Uterus (tissue), 4 donors: ENCODE measurements at places on chromosomes 12 and 14. TPM values are rescaled to one million over a fixed set of nuclear protein-coding genes. Genes with fewer than 3 reads are reported as not detected.
A peak's percentile ranks its signal among the peaks of the same experiment; 100 is the strongest.

DNA sequence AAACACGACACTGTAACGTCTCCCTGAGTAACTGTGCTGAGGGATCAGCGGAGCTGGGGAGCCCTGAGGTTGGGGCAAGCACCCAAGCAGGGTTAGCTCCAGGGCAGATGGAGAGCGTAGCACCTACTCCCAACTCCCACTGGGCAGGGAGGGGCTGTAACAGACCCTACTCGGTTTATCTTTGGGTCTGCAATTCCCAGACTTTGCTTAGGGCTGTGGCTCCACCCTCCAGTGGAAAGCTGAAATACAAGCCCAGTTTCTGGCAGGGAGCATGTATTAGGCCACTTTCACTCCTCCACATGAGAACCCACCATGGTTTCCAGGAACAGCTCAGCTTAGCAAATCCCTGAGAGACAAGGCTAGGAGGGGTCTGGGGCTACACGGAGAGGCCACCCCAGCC lies 17.3 kb upstream of the TC2N start:
- peak; percentile 47 for DNase-seq
- H3K4me3 ChIP-seq = no peak overlapping the region
- H3K27me3 ChIP-seq = no peaks in the 10 kb centered on the region
- peak overlapping the region; percentile 63 for H3K27ac ChIP-seq
- H3K36me3 ChIP-seq = no peaks in the 10 kb centered on the region
- H3K4me1 ChIP-seq = peaks cover 12% of the 10 kb centered on the region

GRCh38 chr14:104450811-104451401 lies 128.7 kb upstream of the C14orf180 start:
- DNase-seq = no peak
- H3K4me3 ChIP-seq = no peak overlapping the region
- H3K36me3 ChIP-seq = no peaks in the 10 kb centered on the region
- no peaks in the 10 kb centered on the region for H3K4me1 ChIP-seq
- no peaks in the 10 kb centered on the region for H3K27me3 ChIP-seq
- H3K27ac ChIP-seq = no peak overlapping the region

GRCh38 chr12:43320281-43320680 lies 231.7 kb downstream of the ADAMTS20 start:
- no peaks in the 10 kb centered on the region for H3K36me3 ChIP-seq
- DNase-seq = no peak
- no peak overlapping the region for H3K27ac ChIP-seq
- no peaks in the 10 kb centered on the region for H3K27me3 ChIP-seq

DNA sequence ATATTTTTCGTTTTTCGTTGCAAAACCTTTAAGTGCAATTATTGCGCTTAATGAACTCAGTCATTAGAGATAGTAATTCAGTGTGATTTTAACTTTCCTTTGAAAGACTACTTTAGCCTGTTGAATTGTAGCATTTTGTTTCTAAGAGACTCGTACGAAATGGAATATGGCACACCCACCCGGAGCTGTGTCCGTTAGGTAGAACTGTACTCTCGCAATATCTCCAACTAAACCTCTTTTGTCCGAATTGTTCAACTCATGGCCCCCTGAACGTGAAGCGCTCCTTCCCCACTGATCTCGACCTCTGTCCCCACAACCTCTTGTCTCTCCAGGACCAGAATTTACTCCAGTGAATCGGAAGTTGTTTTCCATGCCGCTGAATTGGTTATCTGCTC lies 800 bp downstream of the PCNX4 start:
- H3K4me3 ChIP-seq = peak overlapping the region; percentile 52
- peak overlapping the region; percentile 98 for H3K27ac ChIP-seq
- no peaks in the 10 kb centered on the region for H3K27me3 ChIP-seq
- no peaks in the 10 kb centered on the region for H3K36me3 ChIP-seq
- H3K4me1 ChIP-seq = no peaks in the 10 kb centered on the region
- DNase-seq = no peak

DNA sequence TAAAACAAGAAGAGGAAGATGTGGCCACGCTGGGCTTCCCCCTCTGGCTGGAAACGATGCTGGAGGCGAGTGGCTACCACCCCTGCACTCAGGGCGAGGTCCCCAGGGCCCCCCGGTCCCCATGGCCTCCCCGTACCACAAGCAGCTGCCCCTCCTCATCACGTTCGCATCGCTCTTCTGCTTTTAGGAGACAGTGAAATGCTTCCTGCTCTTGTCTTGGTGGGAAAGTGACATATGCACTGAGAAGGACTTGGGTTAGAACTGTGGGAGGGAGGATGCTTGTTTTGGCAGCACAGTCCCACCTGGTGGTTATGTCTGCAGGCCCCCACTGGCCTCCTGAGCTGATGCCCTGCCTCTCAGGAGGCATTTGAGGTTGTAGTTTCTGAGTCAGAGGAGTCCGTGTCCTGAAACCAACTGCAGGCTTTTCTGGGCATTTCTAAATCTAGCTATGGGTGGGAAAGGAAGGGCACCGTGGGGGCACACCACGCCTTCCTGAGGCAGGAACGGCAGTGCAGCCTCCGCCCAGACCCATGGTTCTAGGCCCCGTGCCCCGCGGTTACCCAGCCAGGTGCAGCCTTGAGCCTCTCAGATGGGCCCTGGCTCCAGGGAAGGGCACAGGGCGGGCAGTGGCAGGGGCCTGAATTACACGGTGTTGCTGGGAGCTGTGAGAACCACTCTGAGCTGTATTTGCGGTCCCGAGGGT lies 139.3 kb downstream of the ADGRD1 start:
- no peak overlapping the region for H3K4me3 ChIP-seq
- no peak overlapping the region for H3K27ac ChIP-seq
- H3K36me3 ChIP-seq = no peaks in the 10 kb centered on the region
- peak; percentile 6 for DNase-seq
- H3K4me1 ChIP-seq = no peaks in the 10 kb centered on the region
- H3K27me3 ChIP-seq = no peaks in the 10 kb centered on the region

- H3K27me3 ChIP-seq = no peaks in the 10 kb centered on the region
- H3K36me3 ChIP-seq = no peaks in the 10 kb centered on the region
- DNase-seq = no peak
Measured at GRCh38 chr14:75738192-75738591, 77.1 kb downstream of the TTLL5 start.

- DNase-seq = peak; percentile 72
- peak overlapping the region; percentile 52 for H3K27ac ChIP-seq
- no peaks in the 10 kb centered on the region for H3K27me3 ChIP-seq
- no peak overlapping the region for H3K4me3 ChIP-seq
Measured at GRCh38 chr12:62785941-62786559, 148.9 kb downstream of the PPM1H start.

DNA sequence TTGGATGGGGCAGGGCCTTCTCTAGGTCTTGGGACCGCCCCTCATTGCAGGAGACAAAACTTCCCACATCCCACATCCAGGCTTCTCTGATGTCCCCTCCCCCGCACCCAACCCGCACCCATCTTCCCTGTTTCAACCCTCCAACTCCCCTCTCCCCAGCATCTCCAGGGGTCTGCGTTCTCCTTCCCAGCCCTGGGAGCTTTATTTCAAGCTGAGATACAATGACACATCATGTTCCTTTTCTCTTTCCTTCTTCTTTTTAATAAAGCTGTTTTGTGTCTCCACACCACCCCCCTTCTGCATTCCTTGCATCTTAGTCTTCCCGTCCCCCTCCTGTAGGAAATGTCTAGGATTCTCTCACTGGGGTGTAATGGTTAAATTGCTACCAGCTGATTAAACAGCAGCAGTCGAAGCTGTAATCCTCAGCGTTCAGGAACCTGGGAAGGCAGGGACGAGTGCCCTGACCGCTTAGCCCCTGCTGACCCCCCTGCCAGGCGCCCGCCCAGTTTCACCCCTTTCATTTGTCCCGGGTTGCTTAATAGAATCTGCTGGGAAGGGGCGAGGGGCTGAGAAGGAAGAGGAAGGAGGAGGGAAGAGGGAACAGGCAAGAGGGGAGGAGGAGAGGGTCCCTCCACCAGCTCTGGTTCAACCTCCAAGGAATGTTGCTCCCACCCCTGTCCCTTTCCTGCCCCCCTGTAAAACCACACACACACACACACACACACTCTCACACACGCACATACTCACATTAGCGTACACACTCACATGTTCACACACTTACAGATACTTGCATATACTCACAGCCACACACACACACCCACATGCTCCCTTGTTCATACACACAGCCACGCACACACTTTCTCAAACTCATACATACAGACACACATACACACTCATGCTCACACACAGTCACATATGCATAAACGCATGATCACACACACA lies 104.5 kb upstream of the MED13L start:
- DNase-seq = no peak
- no peaks in the 10 kb centered on the region for H3K36me3 ChIP-seq
- H3K27ac ChIP-seq = peak overlapping the region; percentile 72

The RDH5 gene
- 13.1 TPM for total RNA-seq

DNA sequence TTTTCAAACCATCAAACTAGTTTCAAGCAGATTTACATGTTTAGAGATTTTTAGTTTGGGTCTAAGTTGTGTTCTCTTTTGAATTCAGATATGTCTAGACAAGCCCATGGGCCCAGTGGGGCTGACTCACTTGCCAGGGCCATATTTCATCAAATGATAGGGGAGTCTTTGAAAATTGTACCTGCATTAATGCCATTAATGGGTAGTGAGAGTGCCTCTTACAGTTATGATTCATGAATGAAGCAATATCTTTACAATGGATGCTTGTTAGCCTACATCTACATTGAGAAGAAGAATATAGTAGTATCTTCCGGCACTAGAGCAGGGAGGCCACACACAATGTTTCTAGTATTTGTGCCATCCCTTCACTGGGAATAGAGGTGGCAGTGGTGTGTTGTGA lies 174.2 kb upstream of the E2F7 start:
- no peaks in the 10 kb centered on the region for H3K27me3 ChIP-seq
- no peaks in the 10 kb centered on the region for H3K4me1 ChIP-seq
- H3K27ac ChIP-seq = no peak overlapping the region
- no peak for DNase-seq
- H3K36me3 ChIP-seq = no peaks in the 10 kb centered on the region

The OTOGL gene
- 1.8 TPM for total RNA-seq

DNA sequence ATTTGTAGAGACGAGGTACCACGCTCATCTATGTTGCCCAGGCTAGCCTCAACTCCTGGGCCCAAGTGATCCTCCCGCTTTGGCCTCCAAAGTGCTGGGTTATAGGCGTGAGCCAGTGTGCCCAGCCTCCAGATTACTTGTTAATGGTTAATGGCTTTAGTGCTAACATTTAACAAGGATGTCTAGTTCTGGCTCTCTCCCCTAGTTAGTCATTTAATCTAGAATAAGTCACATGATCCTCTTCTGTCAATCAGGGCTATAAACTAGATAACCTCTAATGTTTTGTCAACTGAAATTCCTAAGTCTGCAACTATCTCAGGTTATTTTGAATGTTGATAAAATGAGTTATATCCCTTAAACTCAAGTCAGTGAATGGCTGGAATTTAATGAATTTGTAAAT lies 15.7 kb downstream of the ACTR6 start:
- H3K27ac ChIP-seq = no peak overlapping the region
- H3K27me3 ChIP-seq = no peaks in the 10 kb centered on the region
- no peak for DNase-seq
- H3K36me3 ChIP-seq = no peaks in the 10 kb centered on the region

The ARHGEF25 gene
- total RNA-seq = 91.4 TPM

- no peak overlapping the region for H3K27ac ChIP-seq
- no peak for DNase-seq
- H3K27me3 ChIP-seq = no peaks in the 10 kb centered on the region
Measured at GRCh38 chr14:22387776-22388241, 201.2 kb downstream of the DAD1 start.

DNA sequence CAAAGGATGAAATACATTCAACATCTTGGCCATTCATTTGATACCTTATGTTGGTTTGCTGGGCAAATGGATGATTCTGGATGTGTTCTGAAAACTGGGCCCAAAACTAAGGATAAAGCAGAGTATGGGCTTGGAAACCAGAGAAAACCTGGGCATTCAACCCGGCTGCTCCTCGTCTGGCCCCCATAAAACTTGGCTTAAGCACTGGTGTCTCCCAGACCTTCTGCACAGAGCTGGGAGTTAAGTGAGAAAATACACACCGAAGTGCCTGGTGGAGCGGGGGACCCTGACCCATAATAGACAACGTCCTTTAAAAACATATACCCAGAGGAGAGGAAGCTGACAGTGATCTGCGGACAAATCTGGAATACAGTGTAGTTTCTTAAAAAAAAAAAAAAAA lies 112.5 kb downstream of the FOXN3 start:
- no peaks in the 10 kb centered on the region for H3K36me3 ChIP-seq
- H3K27ac ChIP-seq = peak overlapping the region; percentile 96
- H3K27me3 ChIP-seq = no peaks in the 10 kb centered on the region
- no peak for DNase-seq

GRCh38 chr12:52009081-52009751 lies 2.5 kb downstream of the TAMALIN start:
- no peak overlapping the region for H3K4me3 ChIP-seq
- H3K27me3 ChIP-seq = no peaks in the 10 kb centered on the region
- H3K36me3 ChIP-seq = no peaks in the 10 kb centered on the region
- H3K4me1 ChIP-seq = peaks cover 6% of the 10 kb centered on the region
- no peak for DNase-seq

The LRP1-AS gene
- total RNA-seq = not detected

DNA sequence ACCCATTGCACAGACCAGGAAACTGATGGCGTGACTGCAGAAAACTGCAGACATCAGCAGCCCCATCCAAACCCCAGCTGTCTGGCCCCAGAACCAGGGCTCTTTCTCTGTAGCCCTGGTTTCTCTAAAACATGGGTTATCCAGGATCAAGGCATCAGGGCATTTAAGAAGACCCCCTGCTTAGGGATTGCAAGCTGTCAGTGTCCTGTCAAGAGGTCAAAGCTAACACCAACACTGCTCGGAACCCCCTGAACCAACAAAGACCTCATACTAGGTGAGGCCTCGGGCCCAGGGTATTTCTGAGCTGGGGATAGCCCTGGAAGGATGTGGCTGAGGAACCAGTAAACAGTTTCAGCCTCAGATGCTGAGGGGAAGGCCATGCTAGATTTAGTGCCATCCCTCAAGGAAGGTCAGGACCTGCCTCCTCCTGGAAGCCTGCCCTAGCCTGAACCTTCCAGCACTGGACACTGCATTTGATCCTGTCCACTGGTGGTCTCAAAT lies 39.2 kb downstream of the BCL11B start:
- no peaks in the 10 kb centered on the region for H3K36me3 ChIP-seq
- no peak for DNase-seq
- peaks cover 8% of the 10 kb centered on the region for H3K27me3 ChIP-seq

DNA sequence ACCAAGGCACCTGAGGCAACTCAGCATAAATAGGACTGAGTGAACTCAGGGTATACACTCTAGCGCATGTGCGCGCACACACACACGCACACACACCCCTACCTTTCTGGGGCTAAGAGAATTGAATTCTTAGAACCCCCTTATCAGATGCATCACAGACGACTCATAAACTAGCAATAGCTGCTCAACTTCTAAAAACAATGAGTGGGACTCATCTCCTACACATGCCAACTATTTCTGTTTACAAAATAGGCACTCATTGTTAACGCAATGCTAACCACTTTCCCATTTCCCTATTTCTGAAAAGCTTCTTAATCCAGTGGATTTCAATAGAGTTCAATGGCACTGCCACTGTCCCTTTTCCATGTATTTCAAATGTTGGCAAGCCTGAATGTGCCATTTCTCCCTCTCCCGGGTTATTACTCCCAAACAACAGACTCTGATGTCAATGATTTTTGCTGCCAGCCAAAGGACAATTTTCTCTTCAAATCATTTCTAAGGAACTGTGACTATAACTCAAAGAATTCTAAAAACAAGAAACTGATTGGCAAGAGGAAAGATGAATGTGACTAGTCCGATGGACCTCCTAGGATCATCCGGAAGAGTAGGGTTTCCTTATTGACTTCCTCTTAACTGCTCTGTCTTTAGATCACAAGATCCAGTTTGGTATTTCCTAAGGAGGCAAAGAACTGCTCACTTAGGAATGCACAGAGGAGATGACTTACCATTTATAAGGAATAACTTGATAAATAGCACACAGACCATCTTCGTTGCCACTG lies 48.8 kb downstream of the SLC38A1 start:
- no peaks in the 10 kb centered on the region for H3K36me3 ChIP-seq
- no peaks in the 10 kb centered on the region for H3K27me3 ChIP-seq
- DNase-seq = no peak
- H3K4me1 ChIP-seq = no peaks in the 10 kb centered on the region
